ENCODE measurements at places on chromosomes 12 and 14.

DNA sequence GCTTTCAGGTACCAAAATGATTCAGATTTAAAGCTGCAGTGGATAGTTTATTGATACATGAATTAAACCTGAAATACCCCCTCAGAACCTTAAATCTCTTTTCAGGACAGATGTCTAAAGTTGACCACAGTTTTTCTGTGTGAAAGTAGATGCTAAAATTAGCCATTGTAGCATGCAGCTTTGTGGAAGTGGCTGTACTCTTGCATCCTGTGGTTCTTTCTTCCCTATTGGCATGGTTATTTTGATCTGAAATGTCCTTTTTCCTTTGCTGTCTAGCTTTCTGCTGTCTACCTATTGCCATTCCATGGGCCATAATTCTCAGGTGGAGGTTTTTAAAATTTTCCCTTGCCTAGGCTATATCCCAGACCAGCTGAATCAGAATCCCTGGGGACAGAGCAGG lies 455.6 kb downstream of the ZFP36L1 start:
- no peak for DNase-seq

GRCh38 chr12:111408116-111408440 lies 2.4 kb downstream of the SH2B3 start:
- no peak for DNase-seq

- peak; percentile 13 for DNase-seq
Observed at GRCh38 chr12:25677232-25677937, 124.3 kb upstream of the LMNTD1 start.

DNA sequence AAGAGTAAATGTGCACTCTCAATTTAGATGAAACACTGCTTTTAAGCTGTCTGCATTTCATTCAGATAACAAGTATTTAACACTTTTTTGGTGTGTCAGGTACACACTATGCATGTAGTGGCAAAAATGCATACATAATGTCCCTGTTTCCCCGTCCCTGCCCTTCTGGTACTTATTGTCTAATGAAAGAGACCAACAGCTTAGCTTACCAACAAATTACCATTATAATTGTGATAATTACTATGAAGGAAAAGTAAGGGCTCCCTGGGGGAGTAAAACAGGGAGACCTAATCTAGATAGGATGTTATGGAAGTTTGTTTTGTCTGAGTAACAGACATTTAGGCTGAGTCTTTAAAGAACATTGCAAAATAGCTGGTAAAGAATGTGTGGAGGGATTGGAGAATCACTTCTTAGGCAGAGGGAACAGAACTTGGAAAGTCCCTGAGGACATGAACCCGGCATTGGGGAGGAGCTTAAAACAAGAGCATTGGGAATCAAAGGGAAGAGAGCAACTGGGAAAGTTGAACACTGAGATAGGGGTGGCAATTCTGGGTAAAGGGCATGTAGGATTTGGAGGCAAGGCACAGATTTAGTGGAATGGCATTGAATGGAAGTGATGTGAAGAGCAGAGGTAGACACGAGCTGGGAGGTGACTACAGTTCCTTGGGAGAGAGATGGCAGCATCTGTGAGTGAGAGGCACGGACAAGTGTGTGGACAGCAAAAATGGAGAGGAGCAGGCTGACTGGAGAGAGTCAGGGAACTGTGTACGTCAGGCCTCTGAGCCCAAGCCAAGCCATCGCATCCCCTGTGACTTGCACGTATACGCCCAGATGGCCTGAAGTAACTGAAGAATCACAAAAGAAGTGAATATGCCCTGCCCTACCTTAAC lies 181.6 kb downstream of the GRIP1 start:
- no peak for DNase-seq

- peak; percentile 83 for DNase-seq
Observed at GRCh38 chr12:62758216-62758615, 176.7 kb downstream of the PPM1H start.

DNA sequence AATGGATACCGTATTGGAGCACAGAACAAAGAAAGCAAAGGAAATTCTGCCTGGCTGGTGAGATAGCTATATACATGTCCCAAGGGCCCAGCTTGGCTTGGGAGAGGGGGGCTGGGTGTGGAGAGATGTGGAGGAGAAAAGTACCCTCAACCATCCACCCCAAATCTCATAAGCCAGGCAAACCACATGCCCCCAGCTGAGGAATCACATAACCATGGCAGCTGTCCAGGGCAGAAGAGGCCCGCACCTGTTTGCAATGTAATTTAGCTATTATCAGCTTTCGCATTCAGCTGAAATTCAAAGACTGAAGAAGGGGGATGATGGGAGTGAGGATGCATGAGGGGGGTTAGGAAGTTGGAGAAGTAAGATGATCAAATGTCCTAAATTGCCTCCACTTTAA lies 196.1 kb downstream of the TBX5 start:
- DNase-seq, result no peak

DNA sequence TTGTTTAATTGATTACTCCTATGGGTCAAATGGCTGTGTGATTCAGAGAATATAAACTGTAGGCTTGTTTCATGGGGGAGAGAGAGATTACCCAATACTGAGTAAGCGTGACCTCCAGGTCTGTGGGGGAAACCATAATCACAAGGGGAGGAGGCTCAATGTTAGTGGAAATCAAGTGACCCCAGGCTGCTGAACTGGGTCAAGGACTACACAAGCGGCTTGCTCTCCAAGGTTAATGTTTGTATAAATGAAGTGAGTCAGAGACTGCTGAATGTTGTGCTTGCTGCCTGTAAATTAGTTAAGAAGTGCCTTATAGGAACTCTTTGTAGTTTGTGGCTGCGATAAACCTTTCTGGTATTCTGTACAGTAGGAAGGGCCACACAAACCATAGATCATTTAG lies 479.7 kb downstream of the AACS start:
- DNase-seq, result no peak

DNA sequence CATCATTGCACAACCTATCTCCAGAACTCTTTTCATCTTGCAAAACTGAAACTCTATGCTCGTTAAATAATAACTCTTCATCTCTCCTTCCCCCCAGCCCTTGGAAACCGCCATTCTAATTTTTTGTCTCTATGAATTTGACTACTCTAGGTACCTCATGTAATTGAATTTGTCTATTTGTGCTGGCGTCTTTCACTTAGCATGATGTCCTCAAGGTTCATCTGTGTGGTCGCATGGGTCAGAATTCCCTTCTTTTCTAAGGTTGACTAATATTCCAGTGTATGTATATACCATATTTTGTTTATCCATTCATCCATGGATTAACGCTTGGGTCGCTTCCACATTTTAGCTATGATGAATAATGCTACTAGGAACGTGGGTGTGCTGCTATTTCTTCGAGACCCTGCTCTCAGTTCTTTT lies 80.1 kb downstream of the PLXNC1 start:
- DNase-seq, result no peak

All from fibroblast of skin of scalp (primary cell).